NCI-H1092 (cell line): ENCODE measurements at places on chromosomes 11 and 22.

DNA sequence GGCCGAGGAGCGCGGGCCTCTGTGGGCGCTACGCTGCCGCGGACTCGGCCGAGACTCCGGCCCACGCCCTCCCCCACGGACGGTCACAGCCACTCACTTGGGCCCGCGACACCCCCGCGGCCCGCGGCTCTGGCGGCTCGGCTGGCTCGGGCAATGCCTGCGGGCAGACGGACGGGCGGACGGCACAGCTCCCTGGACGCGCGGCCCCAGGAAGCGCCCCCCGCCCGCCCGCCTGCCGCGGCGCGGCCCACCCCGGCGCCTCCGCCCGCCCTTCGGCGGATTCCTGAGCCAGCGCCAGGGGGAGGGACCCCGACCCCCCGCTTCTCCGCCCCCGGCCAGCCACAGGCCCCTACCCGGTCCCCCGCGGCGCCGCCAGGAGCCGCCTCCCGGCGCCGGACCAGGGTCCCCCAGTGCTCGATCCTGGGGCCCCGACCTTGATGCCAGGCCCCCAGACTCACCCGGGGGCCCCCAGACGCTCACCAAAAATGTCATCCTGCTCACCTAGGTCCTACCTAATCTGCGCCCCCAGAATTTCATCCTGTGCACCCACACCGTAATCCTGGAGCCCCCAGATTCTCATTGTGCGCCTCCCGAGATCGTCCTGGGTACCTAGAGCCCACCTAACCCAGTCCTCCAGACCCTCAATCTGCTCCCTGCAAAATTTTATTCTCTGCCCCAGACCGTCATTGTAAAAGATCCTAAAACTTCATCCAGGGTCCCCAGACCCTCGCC is at the start of gene EFEMP2:
Gene EFEMP2, minus strand, starts transcription at position 215 of the 732 bp plus-strand sequence. CDS start 446 bp downstream, outside the sequence.
- DNase-seq: no peak

DNA sequence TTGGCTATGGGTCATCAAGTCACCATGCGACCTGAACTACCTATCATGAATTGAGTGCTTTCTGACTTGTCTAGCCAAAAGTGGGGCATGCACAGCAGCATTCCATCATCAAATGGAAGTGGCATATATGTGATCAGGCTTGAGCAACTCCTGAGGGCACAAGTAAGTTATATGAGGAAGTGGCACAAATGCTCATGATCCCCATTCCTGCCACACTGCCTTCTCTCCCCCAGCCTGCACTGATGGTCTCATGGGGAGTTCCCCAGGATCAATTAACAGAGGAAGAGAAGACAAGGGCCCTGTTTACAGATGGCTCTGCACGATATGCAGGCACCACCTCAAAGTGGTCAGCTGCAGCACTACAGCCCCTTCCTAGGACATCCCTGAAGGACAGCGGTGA is 21.8 kb downstream of the MS4A4E start:
- DNase-seq: no peak

DNA sequence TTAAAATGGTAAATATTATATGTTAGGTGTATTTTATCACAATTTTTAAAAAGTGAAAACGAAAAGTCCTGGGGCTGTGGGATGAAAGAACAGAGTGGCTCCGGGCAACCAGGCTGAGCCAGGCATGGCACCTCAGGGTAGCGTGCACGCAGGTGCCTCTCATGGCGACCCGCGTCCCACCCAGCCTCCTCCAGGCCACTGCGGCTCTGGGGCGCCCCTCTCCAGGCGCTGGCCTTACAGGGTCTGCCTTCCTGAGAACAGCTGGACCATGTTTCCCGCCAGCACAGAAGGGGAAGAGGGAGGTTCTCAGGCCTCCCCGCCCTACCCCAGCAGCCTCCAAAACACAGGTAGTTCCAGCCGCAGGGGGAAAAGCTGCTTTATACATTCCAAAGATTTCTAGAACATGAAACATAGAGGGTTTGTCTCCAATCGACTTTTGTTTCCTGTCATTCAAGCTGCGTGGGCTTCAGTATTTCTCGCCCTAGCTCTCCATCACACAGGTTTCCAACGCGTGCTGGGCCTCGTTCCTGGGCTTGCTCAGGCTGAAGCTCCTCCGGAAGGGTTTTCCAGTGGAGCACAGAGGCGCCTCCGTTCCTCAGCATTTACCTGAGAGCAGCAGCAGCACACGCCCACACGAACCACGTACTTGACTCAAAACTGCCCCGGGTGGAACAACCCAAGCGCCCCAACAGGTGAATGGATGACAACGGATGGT is 10.5 kb downstream of the EHD1 start:
- DNase-seq: no peak

- DNase-seq: no peak
Measured at GRCh38 chr11:2301631-2302305, at the start of the genes C11orf21 and TSPAN32. Gene C11orf21 (minus strand): TSS chr11:2301918. CDS start chr11:2301808, 110 bp downstream. Gene TSPAN32 (plus strand): TSS chr11:2302013. CDS start chr11:2302150, 137 bp downstream.

DNA sequence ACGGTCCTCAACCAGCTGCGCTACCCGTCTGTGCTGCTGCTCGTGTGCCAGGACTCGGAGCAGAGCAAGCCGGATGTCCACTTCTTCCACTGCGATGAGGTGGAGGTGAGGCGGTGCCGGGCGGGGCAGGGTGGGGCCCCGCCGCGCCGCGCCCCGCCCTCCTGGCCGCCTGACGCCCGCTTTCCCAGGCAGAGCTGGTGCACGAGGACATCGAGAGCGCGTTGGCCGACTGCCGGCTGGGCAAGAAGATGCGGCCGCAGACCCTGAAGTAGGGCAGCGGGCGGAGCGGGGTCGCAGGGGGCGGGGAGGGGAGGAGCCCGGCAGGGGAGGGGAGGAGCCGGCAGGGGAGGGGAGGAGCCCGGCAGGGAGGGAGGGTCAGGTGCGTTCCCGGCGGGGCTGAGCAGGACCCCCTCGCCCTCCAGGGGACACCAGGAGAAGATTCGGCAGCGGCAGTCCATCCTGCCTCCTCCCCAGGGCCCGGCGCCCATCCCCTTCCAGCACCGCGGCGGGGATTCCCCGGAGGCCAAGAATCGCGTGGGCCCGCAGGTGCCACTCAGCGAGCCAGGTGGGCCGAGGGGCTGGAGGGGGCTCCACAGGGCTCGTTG is 14.7 kb downstream of the EPS8L2 start:
- DNase-seq: no peak
